ENCODE measurements at places on chromosomes 12 and 14. TPM values are rescaled to one million over a fixed set of nuclear protein-coding genes. Genes with fewer than 3 reads are reported as not detected.

Gene TMPRSS12
- total RNA-seq, result not detected

Gene CISTR
- total RNA-seq, result not detected

Gene AMHR2
- total RNA-seq, result 0.27 TPM

Gene MYF5
- total RNA-seq, result not detected

Gene CDK4
- total RNA-seq, result 52.3 TPM

- H3K36me3 ChIP-seq, result no peaks in the 10 kb centered on the region
- DNase-seq, result no peak
- no peak overlapping the region for H3K27ac ChIP-seq
- H3K27me3 ChIP-seq, result no peaks in the 10 kb centered on the region
Observed at GRCh38 chr14:61109288-61109687, 128.2 kb downstream of the SLC38A6 start.

DNA sequence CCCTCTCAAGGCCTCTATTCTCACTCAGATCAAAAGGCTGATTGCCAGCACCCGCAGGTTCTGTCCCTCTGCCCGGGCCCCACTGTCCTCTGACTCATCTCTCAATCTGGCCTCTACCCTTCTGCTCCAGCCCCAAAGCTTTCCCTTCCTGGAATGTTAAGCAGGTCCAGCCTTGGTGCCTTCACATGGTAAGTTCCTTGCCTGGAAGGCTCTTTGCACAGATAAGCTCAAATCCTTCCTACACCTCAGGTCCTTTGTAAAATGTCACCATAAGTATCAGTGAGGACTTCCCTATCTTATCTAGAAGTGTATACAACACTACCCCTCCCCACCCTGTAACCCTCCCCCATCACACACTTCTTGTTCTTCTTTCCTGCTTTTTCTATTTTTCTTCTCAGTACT is 22.2 kb downstream of the LPCAT3 start:
- H3K4me3 ChIP-seq, result no peak overlapping the region
- no peak overlapping the region for H3K27ac ChIP-seq
- H3K36me3 ChIP-seq, result no peaks in the 10 kb centered on the region
- no peaks in the 10 kb centered on the region for H3K27me3 ChIP-seq

DNA sequence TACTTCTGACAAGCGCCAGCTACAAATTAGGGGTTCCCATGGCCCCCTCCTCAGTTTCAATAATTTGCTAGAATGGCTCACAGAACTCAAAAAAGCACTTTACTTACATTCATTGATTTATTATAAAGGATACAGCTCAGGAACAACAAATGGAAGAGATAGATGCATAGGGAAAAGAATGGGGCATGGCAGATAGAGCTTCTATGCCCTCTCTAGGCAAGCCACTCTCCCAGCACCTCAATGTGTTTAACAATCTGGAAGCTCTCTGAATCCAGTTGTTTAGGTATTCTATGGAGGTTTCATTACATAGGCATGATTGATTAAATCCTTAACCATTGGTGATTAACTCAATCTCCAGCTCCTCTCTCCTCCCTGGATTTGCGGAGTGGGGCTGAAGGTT is 184.5 kb upstream of the DAAM1 start:
- DNase-seq, result no peak
- H3K36me3 ChIP-seq, result no peaks in the 10 kb centered on the region
- H3K4me1 ChIP-seq, result no peaks in the 10 kb centered on the region
- H3K4me3 ChIP-seq, result no peak overlapping the region
- H3K27ac ChIP-seq, result no peak overlapping the region
- no peaks in the 10 kb centered on the region for H3K27me3 ChIP-seq

GRCh38 chr14:101009531-101009930 is 106.0 kb upstream of the RTL1 start:
- no peak overlapping the region for H3K27ac ChIP-seq
- no peak overlapping the region for H3K4me3 ChIP-seq
- DNase-seq, result no peak
- H3K36me3 ChIP-seq, result no peaks in the 10 kb centered on the region
- no peaks in the 10 kb centered on the region for H3K4me1 ChIP-seq
- H3K27me3 ChIP-seq, result no peaks in the 10 kb centered on the region

GRCh38 chr12:52630599-52631200 is 12.3 kb upstream of the KRT73 start:
- no peaks in the 10 kb centered on the region for H3K36me3 ChIP-seq
- no peak overlapping the region for H3K27ac ChIP-seq
- no peaks in the 10 kb centered on the region for H3K4me1 ChIP-seq

- H3K4me1 ChIP-seq, result no peaks in the 10 kb centered on the region
- H3K36me3 ChIP-seq, result no peaks in the 10 kb centered on the region
- no peaks in the 10 kb centered on the region for H3K27me3 ChIP-seq
- DNase-seq, result no peak
- H3K27ac ChIP-seq, result peak overlapping the region; percentile 22
Observed at GRCh38 chr14:23013054-23013748, 3.3 kb upstream of the C14orf93 start.

DNA sequence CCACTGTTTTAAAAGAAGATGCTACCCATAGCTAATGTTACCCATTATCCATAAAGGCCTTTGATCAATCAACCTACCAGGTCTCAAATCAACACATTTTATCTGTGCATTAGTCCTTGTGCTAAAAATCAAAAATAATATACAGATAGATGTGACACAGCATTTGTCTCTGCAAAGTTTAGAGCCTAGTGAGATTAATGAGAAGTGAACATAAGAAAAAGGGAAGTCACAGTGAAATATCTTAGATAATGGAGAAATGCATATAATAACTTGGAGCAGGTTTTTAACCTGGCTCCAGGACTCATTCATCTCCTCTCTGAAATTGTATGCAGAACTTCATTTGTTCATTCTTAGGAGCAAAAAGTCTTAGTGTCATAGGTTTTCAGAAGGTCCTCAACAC is 7.2 kb downstream of the PDE3A start:
- peak overlapping the region; percentile 86 for H3K4me3 ChIP-seq
- no peak overlapping the region for H3K27ac ChIP-seq
- H3K36me3 ChIP-seq, result no peaks in the 10 kb centered on the region

DNA sequence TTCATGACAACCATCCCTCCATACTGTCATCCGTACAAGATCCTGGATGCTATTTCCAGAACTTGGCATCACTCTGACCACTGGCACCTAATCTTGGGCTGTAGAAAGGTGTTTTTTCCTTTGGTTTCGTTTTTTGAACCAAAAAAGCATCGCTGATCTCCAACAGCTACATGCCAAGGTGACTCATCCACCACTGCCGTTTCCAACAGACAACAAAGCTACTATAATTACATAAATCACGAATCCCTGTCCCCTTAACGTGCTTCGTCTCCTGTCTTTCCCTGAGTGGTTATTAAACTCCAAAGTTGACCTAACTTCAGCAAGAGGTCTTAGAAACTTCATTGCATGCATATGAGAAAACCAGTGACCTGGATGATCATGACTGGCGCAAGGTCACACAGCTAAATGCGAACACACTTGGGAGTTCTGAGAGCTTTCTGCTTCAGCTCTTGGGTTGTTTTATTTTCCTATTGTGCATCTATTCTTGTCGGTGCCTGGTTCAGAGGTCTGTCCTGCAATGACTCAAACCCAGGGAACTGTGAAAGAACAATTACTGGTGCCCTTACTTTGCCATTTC is 99.9 kb downstream of the PPM1H start:
- no peaks in the 10 kb centered on the region for H3K27me3 ChIP-seq
- no peaks in the 10 kb centered on the region for H3K36me3 ChIP-seq
- peak overlapping the region; percentile 42 for H3K27ac ChIP-seq
- H3K4me3 ChIP-seq, result peak overlapping the region; percentile 46
- DNase-seq, result no peak

DNA sequence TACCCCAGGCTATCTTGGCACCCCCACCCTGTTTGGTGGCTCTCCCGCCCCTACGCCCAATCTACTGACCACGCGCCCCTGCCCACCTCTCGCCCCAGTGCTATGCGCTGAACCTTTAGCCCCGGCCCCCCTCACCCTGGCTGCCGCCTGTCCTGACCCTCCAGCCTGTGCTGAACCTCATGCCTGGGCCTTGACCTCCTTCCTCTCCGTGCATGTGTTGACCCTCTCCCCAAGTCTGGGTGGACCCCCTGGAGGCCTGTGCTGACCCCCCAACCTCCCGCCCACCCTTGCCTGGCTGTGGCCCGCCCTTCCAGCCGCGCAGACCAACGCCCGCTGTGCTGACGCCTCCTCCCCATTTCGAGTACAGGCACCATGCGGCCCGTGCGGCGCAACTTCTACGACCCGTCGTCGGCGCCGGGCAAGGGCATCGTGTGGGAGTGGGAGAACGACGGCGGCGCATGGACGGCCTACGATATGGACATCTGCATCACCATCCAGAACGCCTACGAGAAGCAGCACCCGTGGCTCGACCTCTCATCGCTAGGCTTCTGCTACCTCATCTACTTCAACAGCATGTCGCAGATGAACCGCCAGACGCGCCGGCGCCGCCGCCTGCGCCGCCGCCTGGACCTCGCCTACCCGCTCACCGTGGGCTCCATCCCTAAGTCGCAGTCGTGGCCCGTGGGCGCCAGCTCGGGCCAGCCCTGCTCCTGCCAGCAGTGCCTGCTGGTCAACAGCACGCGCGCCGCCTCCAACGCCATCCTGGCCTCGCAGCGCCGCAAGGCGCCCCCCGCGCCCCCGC is 20.7 kb downstream of the DTX1 start:
- DNase-seq, result no peak
- no peak overlapping the region for H3K4me3 ChIP-seq
- no peaks in the 10 kb centered on the region for H3K36me3 ChIP-seq
- no peak overlapping the region for H3K27ac ChIP-seq
- no peaks in the 10 kb centered on the region for H3K27me3 ChIP-seq

GRCh38 chr12:132153501-132154340 is 9.5 kb downstream of the NOC4L start:
- no peaks in the 10 kb centered on the region for H3K27me3 ChIP-seq
- H3K36me3 ChIP-seq, result no peaks in the 10 kb centered on the region
- no peaks in the 10 kb centered on the region for H3K4me1 ChIP-seq

GRCh38 chr12:49909356-49909755 is 5.7 kb upstream of the FAIM2 start:
- H3K4me1 ChIP-seq, result no peaks in the 10 kb centered on the region
- H3K27me3 ChIP-seq, result no peaks in the 10 kb centered on the region

GRCh38 chr12:30797689-30798088 is 42.9 kb upstream of the CAPRIN2 start:
- H3K4me3 ChIP-seq, result no peak overlapping the region
- H3K4me1 ChIP-seq, result peaks cover 18% of the 10 kb centered on the region
- no peaks in the 10 kb centered on the region for H3K36me3 ChIP-seq
- no peak for DNase-seq

DNA sequence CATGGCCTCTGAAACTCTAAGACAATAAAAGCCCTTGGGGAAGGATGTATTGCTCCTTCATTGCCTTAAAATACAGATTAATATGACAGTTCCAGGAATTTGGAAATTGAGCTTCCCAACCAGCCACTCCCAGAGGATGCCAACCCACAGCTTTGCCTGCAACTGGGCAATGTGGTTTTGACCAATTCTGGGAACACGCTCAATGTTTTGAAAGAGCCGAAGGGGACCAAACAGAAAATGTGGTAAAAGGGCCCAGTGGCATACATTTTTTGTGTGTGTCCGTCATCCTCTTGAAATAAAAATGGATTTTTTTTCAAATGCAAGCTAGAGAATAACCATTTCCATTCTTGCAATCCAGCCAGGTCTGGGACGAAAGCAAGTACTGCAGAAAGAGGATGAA is 88.3 kb upstream of the PLEKHG7 start:
- no peak overlapping the region for H3K27ac ChIP-seq
- no peak overlapping the region for H3K4me3 ChIP-seq
- H3K27me3 ChIP-seq, result no peaks in the 10 kb centered on the region
- no peak for DNase-seq

DNA sequence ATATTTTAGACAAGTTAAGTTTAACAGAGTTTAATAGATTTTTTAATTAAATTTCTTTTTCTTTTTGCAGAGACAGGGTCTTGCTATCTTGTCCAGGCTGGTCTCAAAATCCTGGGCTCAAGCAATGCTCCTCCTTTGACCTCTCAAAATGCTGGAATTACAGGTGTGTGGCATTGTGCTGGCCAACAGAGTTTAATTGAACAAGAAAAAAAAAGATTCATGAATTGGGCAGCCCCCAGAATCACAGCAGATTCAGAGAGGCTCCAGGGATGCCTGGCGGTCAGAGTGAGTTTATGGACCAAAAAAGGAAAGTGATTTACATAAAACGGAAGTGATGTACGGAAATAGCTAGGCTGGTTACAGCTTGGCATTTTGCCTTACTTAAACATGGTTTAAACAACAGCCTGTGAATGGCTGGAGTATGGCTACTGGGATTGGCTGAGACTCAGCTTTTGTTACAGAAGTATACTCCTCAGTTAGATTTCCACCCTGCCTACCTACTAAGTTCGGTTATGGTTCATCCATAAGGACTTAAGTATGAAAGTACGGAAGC is 14.5 kb upstream of the TESPA1 start:
- no peaks in the 10 kb centered on the region for H3K4me1 ChIP-seq
- H3K4me3 ChIP-seq, result no peak overlapping the region
- no peak overlapping the region for H3K27ac ChIP-seq

Data from thoracic aorta (tissue), 2 donors.